ENCODE measurements at places on chromosomes 1 and 21.

- no peak for DNase-seq
Observed at GRCh38 chr1:230493264-230493663, 67.1 kb upstream of the PGBD5 start.

GRCh38 chr1:182789138-182790076 is at the start of gene NPL:
TSS of gene NPL (plus strand) at chr1:182789773. CDS start at chr1:182794372, 4,599 bp downstream.
- peak; percentile 67 for DNase-seq

- DNase-seq: no peak
Observed at GRCh38 chr1:102241431-102242338, 245.0 kb upstream of the OLFM3 start.

- no peak for DNase-seq
Observed at GRCh38 chr1:115982400-115982799, 6.1 kb downstream of the SLC22A15 start.

DNA sequence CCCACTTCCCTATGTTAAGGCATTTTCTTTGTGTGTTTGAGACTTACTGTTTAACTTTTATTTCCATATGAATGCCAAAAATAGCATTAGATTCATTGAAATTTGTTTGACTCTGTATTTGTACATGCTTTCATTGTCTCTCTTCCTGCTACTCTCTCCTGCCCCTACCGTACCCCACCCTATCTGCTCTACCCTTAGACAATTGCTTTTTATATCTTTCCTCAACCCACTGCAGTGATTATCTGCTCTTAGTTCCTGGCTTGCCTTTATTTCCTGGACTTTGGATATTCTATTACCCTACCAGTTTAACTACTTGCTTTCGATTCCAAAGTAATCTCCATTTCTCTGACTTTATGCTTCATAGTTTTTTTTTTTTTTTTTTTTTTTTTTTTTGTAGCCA is 10.5 kb downstream of the RAVER2 start:
- no peak for DNase-seq

DNA sequence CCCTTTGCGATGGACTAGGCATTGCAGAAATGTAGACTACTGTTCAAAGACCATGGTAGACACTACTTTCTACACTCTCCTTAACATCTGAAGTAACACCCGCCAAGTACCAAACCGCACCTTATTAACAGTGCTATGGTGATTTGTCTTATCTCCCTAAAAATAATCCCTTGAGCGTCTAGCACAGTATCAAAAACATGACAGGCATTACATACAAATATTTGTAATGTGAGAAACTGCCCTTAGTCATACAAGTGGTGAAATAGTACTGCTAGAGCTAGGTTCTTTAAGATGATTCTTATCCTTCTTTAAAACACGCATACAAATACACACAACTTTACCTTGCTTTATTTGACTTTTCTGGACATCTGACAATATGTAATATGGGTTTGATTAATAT is 27.2 kb downstream of the PUM1 start:
- no peak for DNase-seq

- no peak for DNase-seq
Observed at GRCh38 chr1:96333522-96334235, 387.9 kb upstream of the PTBP2 start.

DNA sequence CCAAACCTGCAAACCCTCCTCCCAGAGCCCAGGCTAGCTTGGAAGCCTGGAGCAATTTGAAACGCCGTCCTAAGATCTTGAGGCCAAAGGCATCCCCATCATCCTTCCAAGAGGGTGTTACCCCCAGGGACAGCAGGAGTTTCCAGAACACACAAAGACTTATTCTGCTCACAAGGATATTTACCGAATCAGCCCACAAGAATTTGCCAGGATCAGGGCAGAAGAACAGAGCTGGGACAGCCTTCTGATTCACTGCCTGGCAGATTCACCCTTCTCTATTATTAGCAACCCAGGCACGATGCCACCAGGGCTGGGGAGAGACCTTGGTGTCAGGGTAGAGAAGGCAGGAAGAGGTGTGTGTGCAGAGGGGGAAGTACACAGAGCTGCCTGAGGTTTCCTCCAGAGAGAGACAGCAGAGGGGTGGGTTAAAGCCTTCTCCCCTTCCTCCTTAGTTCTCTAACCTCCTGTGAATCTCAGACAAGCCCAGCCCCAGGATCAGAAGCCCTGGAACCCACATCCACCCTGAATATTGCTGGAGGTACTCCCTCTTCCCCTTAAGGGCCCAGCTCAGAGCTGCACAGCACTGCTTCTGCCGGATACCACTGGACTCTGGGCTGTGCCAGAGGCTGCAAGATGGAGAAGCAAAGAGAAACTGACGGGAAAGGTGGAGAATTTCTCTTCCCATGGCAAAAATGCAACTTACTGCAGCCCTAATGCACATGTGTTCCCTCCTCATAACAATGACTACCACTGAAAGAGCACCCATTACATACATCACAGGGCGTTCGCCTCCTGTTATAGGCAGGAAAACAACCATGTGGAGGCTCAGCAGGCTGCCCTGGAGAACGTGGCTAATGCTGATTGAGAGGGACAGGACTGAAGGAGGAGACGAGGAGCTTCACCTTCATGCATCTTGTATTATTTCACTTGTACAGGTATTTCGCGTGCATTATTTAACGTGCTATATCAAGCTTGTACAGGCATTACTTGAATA is 61.8 kb downstream of the ITPKB start:
- DNase-seq: peak; percentile 45

GRCh38 chr1:112672842-112673241 is 1.6 kb upstream of the MOV10 start:
- DNase-seq: no peak

DNA sequence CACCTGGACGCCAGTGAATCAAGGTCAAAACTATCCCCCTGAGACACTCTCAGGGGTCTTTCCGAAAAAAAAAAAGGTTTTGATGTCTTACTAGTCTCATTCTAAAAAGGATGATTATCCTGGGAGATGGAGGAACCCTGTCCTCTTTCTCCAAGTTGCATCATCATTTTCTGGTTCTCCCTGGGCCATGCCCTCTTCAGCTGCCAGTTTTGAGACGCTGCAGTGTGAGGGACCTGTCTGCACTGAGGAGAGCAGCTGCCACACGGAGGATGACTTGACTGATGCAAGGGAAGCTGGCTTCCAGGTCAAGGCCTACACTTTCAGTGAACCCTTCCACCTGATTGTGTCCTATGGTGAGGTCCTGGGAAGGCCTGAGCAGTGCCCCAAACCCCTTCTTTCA is 3.5 kb downstream of the FCRLA start:
- DNase-seq: no peak

DNA sequence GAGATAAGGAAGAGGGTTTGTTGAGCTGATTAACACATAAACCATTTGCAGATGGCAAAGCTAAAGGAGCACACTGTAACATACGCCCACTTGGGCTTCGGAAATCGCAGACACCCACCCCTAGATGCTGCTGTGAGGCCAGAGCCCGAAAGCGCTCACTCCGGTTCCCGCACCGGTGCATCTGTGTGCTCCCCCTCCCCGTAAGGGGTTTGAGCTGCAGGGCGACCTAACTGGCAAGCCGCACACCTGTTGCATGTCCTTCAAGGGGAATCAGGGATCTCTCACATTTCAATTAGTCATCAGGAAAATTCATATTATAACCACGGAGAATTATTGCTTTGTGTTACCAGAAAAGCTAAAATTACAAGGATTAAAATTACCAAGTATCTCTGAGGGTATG is 1.4 kb upstream of the CFH start:
- DNase-seq: no peak

GRCh38 chr1:55337801-55338447 is 122.8 kb upstream of the USP24 start:
- DNase-seq: peak; percentile 2

DNA sequence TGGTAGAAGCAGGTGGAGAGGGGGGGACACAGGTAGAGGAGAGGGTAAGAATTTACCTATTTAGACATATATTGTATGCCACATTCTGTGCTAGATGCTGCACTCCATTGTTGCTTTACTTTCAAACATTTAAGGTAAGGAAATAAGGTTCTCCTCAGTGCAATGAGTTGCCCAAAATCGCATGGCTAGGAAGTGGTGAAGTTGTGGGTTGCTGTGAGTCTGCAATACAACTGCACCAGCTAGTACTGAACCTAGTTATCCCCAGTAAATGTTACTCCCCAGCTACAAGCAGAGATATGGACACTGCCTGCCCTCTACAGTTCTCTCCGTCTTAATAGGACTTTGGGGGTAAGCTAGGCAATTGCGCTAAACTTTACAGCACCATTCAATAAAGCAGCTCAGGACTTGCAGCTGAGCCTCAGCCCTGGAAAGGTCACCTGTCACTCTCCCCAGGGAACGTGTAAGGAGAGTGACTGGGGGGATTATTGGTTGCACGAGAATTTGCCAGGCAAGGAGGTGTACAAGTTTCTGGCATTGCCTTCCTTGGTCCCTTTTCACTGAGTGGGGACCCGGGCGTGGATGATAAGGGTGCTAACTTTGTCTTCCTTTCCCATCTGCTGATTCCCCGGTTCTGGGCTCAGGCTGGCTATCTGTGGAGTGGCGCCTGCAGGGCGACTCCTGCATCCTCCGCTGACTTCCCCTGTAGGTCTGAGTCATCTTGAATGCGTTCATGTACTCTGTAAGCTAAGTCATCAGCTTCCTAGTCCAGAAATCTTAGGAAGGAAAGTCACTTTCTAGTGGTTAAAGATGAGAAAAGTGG is 71.3 kb upstream of the CNTN2 start:
- DNase-seq: no peak

DNA sequence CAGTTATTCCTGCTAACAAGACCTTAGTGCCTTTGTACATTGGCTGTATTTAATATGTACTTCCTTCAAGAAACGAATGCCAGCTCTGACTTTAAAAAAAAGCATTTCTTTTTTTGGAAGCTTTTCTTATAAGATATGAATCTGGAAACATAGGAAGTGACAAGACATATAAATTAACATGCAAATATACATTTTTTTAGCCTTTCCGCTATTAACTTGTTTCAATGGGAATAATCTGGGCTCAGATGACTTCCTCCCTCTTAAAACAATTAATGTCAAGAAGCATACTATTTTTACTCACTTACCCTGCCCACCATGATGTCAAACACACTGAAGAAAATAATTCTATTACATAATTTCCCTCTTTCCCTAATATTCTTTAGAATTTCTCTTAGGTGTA is 1.4 kb downstream of the DENND1B start:
- DNase-seq: no peak

DNA sequence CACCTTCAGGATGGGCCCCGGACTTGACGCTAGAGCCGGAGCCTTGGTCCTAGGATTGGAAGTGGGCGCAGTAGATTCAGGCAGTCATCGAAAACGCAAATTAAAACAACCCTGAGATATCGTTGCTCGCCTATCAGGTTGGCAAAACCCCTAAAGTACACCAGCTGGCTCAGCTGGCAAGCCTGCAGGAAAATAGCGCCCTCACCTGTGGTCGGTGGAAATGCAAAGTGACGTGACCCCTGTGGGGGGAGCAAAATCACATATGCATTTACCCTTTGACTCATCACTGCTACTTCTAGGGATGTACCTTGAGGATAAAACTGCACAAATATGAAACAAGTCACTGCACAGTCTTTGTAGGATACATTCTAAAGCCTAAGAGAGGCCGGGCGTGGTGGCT is 170.3 kb upstream of the TMEM51 start:
- no peak for DNase-seq

GRCh38 chr21:39611551-39612190 is 1.1 kb upstream of the B3GALT5 start:
- no peak for DNase-seq

GRCh38 chr1:201676197-201676596 is 137.3 kb downstream of the NAV1 start:
- DNase-seq: no peak

GRCh38 chr1:99745684-99746083 is 20.8 kb downstream of the FRRS1 start:
- DNase-seq: no peak

DNA sequence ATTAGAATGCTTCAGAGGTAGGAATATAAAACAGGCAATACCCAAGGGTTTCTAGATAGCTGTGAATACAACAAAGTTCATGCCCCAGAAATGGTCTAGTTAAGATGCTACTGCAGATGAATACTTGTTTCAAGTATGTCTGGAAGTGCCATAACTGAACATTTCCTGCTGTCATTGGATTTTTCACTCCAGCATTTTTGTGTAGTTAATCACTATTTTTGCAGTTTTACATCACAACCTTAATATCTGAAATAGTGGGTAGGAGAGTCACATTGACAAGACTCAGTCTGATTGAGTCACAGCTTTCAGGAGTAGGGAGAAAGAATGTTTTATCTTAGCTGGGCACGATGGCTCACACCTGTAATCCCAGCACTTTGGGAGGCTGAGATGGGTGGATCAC is 126.4 kb upstream of the C1orf21 start:
- DNase-seq: no peak

- DNase-seq: no peak
Observed at GRCh38 chr1:246008363-246008831, 498.7 kb downstream of the SMYD3 start.

DNA sequence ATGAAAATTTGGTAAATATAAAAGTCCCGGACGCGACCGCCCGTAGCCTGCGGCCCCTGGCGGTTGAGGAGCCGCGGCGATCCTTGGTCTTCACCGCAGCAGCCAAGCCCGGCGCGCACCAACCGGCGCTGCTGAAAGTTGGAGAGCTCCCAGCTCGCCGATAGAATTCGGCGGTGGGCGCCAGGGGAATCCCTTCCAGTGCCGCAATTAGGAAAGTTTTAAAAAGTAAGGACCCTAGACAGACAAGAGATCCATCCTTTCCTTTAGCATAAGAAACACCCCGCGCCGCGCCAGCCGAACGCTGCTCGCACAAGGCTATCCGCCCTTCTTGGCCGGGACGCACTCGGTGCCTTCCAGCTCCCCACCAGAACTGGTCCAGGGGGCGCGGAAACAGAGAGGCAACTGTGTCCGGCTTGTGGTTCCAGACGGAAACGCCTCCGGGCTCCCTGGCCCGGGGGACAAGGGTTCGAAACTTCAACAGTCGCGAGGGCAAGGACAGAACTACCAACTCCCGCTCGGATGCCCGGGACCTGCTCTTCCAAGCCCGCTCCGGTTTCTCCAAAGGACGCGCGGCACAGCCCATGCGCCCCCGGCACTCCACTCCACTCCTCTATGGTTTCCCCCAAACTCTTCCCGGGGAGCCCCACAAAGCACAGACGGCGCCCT is 1.7 kb downstream of the FAM78B start:
- DNase-seq: no peak

DNA sequence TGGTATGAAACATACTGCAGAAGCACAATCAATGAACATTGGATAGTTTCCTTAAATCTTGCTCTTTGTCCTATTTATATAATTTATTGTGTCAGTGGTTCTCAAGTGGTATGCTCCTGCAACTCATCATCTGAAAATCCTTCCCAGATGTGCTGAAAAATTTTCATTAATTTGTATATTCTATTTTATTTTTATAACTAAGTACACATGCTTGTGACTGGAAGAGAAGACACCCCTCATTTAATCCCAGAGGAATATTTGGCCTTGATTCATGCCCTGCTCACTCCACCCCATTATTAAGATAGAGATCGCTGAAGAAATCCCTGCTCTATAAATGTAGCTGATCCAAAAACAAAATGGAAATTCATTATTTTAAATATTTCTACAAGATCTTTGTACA is 870.5 kb upstream of the CXADR start:
- DNase-seq: no peak

- DNase-seq: no peak
Observed at GRCh38 chr1:102098536-102098935, 101.8 kb upstream of the OLFM3 start.
